ENCODE measurements at places on chromosomes 11 and 22.

- DNase-seq = no peak
These were observed 254.0 kb upstream of the FAT3 start for GRCh38 chr11:91970624-91971023.

GRCh38 chr22:29266564-29267461 is 968 bp downstream of the RHBDD3 start:
- DNase-seq = no peak

GRCh38 chr11:2954263-2954662 is 25.0 kb upstream of the PHLDA2 start:
- DNase-seq = no peak

GRCh38 chr11:101583251-101584128 is at the start of gene TRPC6:
TSS of gene TRPC6 (minus strand) at chr11:101584007. CDS start at chr11:101583503, 504 bp downstream.
- no peak for DNase-seq

DNA sequence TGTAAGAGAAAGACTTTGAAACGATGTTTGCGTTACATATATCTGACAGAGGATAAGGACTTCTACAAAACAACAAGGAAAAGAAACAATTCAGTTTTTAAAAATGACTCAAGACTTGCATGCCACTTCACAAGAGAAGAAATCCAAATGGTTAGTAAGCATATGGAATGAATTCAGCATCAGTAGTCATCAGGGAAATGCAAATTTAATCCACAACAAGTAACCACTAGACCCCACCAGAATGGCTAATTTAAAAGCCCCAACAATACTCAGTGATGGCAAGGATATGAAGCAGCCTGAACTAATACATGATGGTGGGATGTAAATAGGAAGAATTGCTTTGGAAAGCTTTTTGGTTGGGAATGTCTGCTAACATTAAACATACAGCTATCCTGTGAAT is 142.6 kb downstream of the ATXN10 start:
- no peak for DNase-seq

DNA sequence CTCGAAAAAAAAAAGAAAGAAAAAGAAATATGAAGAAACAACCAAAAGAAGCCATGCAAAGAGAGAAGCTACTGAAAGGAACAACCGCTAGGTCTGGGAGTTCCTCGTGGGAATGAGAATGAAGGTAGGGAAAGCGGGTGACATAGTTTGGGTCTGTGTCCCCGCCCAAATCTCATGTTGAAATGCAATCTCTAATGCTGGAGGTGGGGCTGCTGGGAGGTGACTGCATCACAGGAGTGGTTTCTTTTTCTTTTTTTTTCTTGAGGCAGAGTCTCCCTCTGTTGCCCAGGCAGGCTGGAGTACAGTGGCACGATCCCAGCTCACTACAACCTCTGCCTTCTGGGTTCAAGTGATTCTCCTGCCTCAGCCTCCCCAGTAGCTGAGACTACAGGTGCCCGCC is 9.7 kb upstream of the TXN2 start:
- no peak for DNase-seq

DNA sequence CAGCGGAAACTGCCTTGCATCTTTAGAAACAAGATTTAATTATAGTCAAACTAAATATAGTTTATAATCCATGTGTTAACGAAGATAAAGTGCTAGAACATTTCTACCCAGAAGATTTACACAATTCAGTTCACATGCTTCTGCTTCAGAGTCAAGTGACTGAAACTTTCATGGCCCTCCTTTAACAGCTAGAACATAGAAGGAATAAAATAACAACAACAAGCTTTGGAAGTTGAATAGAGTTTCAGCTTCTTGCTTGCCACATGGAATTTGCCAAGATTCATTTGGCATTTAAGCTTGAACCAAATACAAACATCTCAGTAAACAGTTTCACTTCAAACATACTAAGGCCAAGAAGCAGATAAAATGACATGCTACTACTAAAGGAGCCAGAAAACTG is 676.3 kb upstream of the ANO3 start:
- no peak for DNase-seq

GRCh38 chr11:47388697-47389576 is 10.6 kb upstream of the SPI1 start:
- DNase-seq = peak; percentile 14

Measured in suppressor macrophage treated with lipopolysaccharide for 1 hour (primary cell).